ENCODE measurements at places on chromosomes 5 and 9. TPM values are rescaled to one million over a fixed set of nuclear protein-coding genes. Genes with fewer than 3 reads are reported as not detected.

- no peak for DNase-seq
Measured at GRCh38 chr5:175862131-175863012, 9.0 kb upstream of the CPLX2 start.

- DNase-seq: no peak
Measured at GRCh38 chr9:38004809-38005560, 64.0 kb downstream of the SHB start.

The NTNG2 gene
- total RNA-seq: 4.6 TPM

The RNF183 gene
- not detected for total RNA-seq

The WASHC1 gene
- total RNA-seq: 18.5 TPM

- DNase-seq: no peak
Measured at GRCh38 chr5:61598126-61598525, 266.1 kb downstream of the ZSWIM6 start.

- DNase-seq: no peak
Measured at GRCh38 chr5:132264546-132265335, 7.2 kb downstream of the PDLIM4 start.

GRCh38 chr5:73902327-73903051, 276.5 kb downstream of the ARHGEF28 start:
- no peak for DNase-seq

The FPGS gene
- total RNA-seq: 130 TPM
